Activated CD4-positive, alpha-beta T cell treated with anti-CD3 and anti-CD28 coated beads for 36 hours (primary cell): ENCODE measurements at places on chromosomes 2 and 18.

DNA sequence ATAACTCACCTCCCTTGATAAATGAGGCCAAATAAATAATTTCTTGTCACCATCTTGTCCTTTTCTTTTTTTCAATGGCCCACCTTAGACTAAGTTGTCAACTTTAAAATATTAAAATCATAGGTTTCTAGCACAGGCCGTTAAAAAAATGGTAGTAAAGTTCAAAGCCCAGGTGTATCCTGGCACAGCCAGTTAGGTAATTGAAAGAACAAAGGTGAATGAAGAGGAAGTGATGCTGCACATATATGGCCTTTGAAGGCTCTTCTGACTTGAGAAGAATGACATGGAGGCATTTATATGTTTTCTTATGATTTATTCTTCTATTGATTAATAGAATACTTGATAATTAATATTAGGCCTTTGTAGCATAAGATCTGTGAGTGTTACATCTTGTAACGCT lies 208.7 kb downstream of the PTPRM start:
- no peak for DNase-seq

DNA sequence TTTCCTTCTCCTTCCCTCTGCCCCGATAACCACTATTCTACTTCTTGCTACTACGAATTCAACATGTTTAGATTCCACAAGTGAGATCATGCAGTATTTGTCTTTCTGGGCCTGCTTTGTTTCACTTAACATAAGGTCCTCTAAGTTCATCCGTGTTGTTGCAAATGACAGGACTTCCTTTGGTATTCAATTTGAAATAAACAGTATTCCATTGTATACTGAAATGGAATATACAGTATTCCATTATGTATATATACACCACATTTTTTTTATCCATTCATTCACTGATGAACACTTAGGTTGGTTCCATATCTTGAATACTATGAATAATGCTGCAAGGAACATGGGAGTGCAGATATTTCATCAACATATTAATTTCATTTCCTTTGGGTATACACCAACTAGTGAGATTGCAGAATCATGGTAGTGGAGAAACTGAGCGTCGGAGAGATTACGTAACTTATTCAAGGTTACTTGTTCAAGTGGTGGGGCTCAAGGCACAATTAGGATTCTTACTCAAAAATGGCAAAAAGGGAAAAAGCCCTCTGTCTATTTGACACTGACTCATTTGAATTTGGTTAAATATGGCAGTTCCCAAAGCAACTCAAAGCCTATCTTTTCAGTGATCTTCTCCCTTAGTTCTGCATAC lies 85.1 kb downstream of the CHN1 start:
- DNase-seq, result no peak

DNA sequence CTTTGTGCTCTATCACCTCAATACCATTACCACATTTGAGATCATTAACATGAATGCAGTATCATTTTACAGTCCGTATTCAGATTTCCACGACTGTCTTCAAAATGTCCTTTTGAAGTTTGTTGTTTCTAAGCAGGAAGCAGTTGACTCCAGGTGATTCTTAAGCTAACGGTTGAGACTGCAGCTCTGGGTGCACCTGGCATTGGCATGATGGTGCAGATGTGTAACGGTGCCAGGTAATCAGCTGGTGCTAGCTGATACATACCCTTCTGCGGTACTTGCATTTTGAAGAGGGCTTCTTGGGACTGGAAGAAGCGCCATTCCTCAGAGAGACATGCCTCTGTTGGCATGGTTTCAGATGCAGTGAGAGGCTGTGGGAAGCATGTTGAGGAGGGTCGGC lies 19.5 kb downstream of the SIGLEC15 start:
- DNase-seq, result no peak

- DNase-seq, result peak; percentile 24
Measured at GRCh38 chr2:161418715-161419637, 2.9 kb downstream of the TBR1 start.

GRCh38 chr18:79581911-79582310 lies 97.7 kb upstream of the CTDP1 start:
- DNase-seq, result no peak
